Activated CD4-positive, CD25-positive, alpha-beta regulatory T cell treated with anti-CD3 and anti-CD28 coated beads, Interleukin-2, amount 50 U/mL, for 24 hours (primary cell): ENCODE measurements at places on chromosomes 16 and 17.

- ATAC-seq: no peak
Measured at GRCh38 chr17:49471089-49471683, 23.9 kb upstream of the NGFR start.

GRCh38 chr16:75218256-75219076 lies at the start of gene CTRB1:
Gene CTRB1 (plus strand): TSS chr16:75218988. CDS start chr16:75219008, 20 bp downstream.
- ATAC-seq: peak; percentile 46

DNA sequence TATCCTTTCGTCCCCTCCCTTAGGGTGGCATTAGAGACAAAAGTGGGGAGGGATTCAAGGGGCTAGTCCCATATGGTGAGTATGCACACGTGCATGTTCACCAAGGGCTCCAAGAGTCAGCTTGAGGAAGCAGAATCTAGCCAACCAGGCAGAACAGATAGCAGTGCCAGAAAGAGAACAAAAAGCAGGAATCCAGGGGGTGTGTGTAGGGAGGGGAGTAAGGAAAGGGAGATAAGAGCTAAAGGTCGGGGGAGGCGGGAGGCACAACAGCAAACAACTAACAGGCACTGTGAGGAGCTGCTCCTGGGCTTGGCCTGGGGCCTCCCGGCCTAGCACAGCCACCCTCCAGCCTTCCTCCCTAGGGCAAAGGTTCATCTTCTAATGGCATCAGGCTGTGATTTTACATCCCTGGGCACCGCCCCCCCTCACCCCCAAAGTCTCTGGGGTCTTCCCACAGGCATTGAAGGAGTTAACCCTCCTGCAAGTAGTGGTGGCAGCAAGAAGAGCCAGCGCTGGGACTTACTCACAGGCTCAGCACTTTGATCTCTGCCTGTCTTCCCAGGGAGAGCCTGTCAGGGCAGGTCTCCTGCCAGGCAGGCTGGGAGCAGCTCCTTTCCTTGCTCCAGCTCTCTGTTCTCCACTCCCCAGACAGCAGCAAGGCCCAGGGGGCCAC lies 12.4 kb upstream of the SUPT4H1 start:
- ATAC-seq: no peak

DNA sequence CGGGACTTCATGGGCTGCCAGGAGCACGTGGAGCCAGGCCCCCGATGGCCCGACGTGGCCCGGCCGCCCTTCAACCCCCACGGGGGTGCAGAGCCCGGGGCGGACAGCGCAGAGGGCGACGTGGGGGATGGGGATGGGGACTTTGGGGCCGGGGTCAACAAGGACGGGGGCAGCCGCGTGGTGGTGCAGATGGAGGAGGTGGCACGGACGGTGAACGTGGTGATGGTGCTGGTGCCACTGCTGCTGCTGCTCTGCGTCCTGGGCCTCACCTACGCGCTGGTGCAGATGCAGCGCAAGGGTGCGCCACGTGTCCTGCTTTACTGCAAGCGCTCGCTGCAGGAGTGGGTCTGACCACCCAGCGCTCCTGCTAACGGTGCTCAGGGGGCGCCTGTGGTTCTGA lies 19.5 kb downstream of the MMP15 start:
- ATAC-seq: no peak

DNA sequence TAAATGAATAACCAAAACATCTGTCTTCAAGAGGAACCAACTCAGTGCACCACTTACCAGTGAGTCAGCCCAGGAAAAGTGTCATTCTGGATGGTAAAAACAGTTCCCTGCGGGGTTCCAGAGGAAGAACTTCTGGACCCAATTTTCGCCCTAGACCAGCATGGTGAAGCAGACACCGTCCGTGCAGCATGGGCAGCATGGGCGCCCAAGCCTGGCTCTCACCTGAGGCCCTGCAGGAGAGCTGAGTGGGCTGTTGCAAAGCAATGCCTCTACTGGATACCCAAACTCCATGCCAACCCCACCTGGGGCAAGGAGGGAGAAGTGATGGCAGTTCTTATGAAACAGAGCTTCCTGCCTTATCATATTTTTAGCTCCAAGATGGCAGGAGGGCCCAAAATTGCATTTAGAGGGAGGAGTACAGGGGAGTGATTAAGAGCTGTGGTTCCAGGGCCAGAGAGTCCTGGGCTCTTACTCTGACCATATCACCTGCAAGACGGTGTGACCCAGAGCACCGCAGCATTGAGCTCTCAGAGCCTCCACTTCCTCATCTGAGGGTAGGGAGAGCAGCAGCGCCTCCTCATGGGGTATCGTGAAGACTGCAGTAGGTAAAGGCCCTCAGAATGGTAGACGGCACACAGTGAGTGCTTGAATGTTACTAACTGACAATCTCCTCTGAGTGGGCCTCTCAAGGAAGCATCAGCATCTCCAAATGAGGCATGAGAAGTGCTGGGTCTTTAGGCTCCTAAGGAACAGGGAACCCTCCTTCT lies 16.6 kb upstream of the INPP5K start:
- peak; percentile 69 for ATAC-seq

DNA sequence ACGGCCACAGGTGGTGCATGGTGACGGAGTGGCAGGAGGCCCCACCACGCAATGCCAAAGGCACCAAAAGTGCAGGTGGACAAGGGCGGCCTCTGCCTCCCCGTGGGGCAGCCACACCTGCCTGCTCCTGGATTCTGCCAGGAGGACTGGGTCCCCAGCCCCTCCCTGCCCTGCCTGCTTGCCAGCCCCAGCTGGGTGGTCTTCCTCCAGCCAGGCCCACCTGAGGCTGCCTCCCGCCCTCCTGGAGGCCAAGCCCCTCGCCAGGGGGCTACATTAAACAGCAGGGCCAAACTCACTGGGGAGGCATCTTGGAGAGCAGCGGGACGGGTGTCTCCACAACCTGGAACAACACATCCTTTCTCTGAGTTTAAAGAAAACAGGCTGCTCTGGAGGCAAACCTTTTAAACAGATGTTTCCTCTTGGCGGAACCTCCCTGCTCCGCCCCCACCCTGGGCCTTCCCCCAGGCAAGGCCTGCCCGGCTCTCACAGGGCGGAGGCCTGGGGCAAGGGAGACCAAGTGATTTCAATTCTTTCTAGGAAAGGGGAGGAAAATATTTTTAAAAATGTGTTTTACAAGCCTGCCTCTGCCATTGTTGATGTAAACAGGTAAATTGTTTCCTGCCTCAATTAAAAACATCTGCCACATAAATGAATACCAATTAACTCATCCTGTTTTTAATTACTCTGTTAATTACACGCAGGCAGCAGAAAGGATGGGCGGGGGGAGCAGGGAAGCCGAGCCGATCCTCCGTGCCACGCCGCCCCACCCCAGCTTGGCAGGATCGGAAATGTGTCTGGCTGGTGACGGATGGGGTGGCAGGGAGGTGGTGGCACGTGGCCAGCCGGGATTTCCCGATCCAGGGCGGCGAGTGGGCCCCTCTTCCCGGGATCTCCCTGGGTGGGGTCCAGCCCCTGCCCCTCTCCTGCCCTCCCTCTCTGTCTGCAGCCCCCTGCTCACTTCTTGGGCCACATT lies 54.4 kb upstream of the PABPN1L start:
- no peak for ATAC-seq

GRCh38 chr17:72945473-72945872 lies 147.0 kb downstream of the SLC39A11 start:
- no peak for ATAC-seq
